Activated T-helper 1 cell treated with Interleukin-2 at 50 U/mL for 16 hours (primary cell): ENCODE measurements at places on chromosomes 1 and 21.

- no peak for DNase-seq
Observed at GRCh38 chr1:33275195-33275594, 18.9 kb downstream of the ZNF362 start.

DNA sequence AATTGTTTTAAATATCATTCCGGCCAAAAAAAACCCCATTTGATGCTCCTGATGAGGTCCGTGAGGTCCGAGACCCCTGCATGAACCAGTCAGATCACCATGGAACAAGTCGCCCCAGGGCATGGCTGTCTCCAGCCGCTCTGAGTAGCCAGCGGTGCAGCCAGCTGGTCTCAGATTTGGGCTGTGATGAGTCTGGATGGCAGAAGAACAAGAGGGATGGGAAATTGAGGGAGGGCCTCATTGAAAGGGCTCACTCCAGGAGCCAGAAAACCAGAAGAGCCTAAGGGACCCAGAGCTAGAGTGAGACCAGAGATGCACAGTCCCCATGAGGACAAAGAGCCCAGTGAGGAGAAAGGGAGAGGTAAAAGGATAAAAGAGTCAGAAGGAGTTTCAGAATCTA is 174.0 kb downstream of the TOMM20 start:
- no peak for DNase-seq

GRCh38 chr1:219621047-219621786 is 8.3 kb upstream of the ZC3H11B start:
- no peak for DNase-seq

- no peak for DNase-seq
Observed at GRCh38 chr1:179026813-179027669, 1.3 kb downstream of the FAM20B start.

GRCh38 chr1:56199956-56200355 is 379.4 kb downstream of the PLPP3 start:
- no peak for DNase-seq
